Stimulated activated CD4-positive, alpha-beta T cell treated with anti-CD3 and anti-CD28 coated beads, Interleukin-2, amount 100 ng/mL, for 48 hours (primary cell): ENCODE measurements at places on chromosomes 16 and 17.

- no peak for DNase-seq
These were observed 111.1 kb upstream of the HAS3 start for GRCh38 chr16:68994324-68994723.

- DNase-seq = no peak
These were observed 72.2 kb downstream of the RMI2 start for GRCh38 chr16:11417487-11417886.

- DNase-seq = no peak
These were observed 52.5 kb upstream of the ENPP7 start for GRCh38 chr17:79678091-79678735.

- DNase-seq = no peak
These were observed 34.9 kb downstream of the NSRP1 start for GRCh38 chr17:30151471-30151870.

DNA sequence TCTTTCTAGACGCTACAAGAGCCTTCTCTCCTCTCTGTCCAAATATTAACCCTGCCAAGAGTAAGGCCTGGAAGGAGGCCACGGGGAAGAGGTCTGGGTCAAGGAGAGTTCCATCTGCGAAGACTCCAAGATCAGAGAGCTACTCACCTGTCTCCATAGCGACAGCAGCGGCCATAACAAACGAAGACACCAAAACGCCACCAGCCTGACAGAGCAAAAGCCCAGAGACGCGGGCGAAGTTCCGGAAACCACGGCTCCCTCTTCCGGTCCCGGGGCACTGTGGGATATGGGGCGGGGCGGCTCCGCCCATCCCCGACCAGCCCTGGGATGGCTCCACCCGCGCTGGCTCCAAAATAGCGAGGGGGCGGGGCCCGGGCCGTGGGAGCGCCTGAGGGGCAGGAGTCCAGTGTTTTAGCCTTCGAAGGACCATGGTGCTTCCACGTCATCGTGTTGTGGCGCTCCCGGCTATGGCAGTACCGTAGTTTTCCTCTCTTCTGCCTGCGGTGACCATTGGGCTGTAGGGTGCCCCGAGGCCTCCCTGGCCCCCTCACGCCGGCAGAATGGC is at the start of the genes C17orf100 and MED31:
Gene C17orf100 (plus strand): TSS at position 409 of the 565 bp plus-strand sequence. CDS start 152 bp downstream, at position 561.
Gene MED31 (minus strand): TSS at position 252 of the 565 bp plus-strand sequence. CDS start 77 bp downstream, at position 175.
- peak; percentile 92 for DNase-seq

- DNase-seq = no peak
These were observed 4.7 kb upstream of the ZNHIT3 start for GRCh38 chr17:36481829-36482228.

DNA sequence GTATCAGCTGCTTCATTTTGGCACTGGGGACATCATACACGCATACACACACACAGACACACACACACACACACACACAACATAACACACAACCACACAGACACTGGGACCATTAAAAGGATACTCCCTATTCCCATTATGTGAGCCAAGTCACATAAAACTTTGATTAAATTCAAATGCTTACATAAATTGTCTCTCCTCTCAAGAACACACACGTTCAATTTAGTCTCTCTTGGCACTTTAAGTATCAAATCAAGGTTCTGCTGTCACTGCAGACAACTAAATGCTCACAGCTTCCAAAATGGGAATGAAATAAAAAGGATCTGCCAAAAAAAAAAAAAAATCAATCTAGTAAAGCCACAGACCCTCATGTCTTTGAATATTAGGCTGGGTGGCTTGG is 184.9 kb downstream of the RBFOX1 start:
- no peak for DNase-seq

- DNase-seq = no peak
These were observed 287.4 kb downstream of the SLC39A11 start for GRCh38 chr17:72804949-72805707.

- no peak for DNase-seq
These were observed 5.8 kb downstream of the PMFBP1 start for GRCh38 chr16:72166151-72166550.

- no peak for DNase-seq
These were observed 21.9 kb upstream of the SSTR2 start for GRCh38 chr17:73142872-73143381.

DNA sequence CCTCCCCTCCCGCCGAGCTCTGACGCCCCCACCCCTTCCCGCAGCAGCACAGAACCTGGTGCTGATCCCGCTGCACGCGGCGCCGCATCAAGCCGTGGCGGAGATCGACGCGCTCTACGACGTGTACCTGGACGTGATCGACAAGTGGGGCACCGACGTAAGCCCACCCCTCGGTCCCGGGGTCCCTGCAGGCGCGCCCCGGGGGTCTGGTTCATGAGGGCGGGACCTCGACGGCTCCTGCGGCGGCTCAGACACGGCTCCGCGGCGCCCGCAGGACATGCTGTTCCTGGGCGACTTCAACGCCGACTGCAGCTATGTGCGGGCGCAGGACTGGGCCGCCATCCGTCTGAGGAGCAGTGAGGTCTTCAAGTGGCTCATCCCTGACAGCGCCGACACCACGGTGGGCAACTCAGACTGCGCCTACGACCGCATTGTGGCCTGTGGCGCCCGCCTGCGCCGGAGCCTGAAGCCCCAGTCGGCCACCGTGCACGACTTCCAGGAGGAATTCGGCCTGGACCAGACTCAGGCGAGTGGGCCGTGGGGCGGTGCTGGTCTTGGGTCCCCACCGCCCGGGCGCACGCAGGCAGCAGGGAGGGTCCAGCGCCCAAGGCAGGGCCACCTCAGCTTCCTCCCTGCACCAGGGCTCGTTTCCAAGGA is 1.4 kb downstream of the DNASE1L2 start:
- DNase-seq = no peak

DNA sequence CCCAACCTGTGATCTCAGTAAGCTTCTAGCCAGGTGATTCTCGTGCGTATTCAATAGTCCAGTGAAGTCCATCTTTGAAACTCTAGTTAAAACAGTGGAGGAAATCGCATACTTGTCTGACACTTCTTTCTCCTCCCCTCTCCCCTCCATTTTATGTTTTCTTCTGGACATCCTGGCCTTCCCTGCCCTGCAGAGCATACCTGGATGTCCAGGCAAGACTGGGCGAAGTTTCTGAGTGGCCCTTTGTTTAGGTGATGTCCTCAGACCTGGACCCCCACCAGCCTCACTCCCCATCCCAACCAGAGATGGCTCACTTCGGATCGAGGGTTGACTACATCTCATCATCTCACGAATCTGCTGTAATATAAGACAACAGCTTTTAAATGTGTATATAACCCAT is 65.7 kb downstream of the CCDC182 start:
- DNase-seq = no peak

GRCh38 chr16:65034915-65035314 is 86.9 kb downstream of the CDH11 start:
- no peak for DNase-seq

DNA sequence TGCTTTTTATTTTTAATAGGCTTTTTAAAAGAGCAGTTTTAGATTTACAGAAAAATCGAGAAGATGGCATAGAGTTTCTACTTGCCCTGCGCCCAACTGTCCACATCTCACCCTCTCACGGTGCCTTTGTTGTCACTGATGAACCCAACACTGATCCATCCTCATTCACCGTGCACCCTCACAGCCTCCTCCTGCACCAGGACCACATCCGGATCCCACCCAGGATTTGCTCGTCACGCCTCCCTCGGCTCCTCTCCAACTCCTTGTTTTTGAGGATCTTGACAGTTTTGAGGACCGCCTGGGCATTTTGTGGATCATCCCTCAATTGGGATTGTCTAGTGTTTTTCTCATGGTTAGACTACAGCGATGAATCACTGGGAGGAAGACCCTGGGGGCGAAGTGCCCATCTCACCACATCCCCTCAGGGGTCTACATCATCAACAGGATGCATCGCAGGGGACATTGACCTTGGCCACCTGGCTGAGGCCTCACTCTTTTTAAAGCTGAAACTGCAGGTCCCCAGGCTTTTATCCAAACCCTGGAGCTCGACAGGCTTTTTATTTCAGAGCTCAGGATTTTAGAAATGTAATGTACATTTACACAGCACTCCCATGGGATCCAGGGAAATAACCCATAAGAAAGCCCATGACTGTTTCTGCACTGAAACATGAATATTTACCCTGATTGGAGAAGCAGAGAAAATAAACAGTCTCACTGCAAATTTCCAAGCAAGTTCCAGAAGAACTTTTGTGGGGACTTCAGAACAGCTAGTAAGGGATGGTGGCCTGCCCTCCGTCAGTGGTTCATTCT is 71.8 kb upstream of the ZNF469 start:
- no peak for DNase-seq

GRCh38 chr17:32936186-32936893 is 8.4 kb downstream of the TMEM98 start:
- no peak for DNase-seq

DNA sequence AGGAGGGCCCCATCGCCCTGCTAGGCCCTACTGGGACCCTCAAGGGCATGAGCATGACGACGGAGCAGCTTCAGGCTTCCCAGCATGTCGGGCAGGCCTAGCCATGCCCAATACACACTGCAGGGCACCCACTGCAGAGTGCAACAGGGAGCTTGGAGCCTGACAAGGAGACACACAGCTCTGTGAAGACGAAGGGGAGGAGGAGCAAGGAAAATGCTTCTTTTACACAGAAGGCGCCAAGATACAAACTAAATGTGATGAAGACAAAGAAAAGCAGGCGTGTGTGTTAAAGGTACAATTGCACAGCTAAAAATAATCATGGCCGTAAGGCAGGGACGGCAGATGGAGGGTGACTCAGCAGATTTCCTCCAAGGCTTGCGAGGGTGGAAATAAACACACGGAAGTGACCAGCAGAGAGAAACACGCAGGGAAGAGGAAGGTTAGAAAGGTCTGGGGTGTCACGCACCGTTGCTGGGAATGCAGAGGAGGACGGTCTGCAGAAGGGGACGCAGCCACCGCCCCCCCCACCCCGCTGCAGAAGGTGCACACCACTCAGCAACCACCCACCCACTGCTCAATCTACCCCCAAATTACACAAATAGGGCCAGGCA is 108.5 kb downstream of the ZNF778 start:
- DNase-seq = no peak

DNA sequence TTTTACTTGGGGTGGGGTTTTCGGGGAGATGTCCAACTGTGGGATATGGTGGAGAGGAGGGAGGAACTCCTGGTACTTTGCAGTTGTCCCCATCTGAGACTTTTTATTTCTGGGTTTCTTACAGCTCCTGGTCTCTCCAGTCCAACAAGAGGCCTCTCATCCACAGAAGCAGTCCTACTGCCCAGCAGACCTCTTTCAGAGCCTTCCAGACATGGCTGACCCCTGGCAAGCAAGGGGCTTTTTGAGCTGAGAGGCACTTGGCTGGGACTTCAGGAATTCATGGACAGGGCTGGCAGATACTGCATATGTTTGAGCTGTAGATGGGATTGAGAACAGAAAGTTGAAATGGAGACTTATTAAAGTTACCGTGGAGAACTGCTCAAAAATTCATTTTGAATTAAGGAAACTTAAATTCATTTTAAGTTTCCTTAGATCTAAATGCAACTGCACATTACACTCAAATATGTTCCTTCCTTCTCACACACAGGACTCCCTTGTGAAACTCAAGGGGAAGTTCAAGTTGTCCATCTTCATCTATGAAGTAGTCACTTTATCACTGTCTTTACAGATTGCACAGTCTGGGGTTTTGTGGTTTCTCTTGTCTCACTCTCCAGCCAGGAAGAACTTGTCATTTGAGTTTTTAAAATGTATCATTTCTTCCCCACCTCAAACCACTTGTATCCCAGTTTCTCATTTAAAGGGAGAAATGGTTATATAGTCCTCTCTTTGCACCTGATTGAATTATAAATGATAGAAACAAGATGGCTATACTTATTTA is 1.1 kb downstream of the LASP1NB start:
- no peak for DNase-seq

GRCh38 chr17:18971801-18972200 is 19.8 kb downstream of the SLC5A10 start:
- DNase-seq = no peak

DNA sequence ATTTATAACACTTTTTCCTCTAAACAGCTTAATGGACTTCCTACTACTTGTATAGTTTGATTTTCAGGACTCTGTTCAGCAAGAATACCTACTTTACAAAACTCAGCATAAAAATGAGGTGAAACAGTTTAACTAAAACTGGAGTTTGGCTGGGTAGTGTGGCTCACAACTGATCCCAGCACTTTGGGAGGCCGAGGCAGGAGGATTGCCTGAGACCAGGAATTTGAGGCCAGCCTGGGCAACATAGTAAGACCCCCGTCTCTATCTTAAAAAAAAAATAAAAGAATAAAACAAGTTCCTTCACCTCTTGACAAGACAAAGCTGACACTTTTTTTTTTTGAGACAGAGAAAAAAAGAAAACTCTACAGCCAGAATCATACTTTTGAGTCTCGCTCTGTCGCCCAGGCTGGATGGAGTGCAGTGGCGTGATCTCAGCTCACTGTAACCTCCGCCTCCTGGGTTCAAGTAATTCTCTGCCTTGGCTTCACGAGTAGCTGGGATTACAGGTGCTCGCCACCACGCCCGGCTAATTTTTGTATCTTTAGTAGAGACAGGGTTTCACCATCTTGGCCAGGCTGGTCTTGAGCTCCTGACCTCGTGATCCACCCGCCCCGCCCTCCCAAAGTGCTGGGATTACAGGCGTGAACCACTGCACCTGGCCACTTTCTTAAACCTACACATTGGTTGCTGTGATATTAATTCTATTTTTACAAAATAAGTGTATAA is 2.6 kb downstream of the PDF start:
- DNase-seq = no peak

DNA sequence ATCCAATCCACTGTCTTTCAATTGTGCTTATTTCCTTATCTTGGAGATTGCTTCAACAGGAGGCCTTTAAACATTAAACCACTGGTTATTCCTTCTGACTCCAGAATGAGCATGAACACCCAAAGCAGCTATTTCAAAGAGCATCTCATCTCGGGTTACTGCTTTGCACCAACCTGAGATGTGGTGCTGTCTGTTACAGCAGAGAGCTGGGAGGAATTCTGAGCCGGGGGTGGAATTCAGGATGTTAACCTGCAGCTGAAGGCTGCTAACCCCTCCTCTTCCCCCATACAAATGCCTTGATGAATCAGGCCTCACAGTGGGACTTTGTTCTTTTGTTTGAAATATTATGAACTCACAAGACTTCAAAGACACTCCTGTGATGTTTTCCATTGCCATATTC is 113.1 kb downstream of the SHISA9 start:
- no peak for DNase-seq

DNA sequence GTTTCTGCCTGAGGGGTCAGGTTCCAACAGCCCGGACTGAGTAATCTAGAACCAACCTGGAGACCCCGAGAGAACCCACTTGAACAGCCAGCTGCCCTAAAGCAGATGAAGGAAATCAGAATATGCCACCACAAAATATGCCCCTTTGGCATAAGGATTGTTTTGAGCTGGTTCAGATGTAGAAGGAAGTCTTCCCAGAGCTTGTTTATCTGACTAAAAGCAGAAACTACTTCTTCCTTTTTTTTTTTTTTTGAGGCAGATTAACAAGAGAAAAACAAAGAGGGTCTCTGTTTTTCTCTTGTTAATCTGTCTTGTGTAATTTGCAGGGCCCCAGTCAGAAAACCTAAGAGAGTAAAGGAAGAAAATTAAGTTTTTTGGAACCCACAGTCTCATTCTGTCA is 53.0 kb downstream of the PECAM1 start:
- DNase-seq = no peak

- no peak for DNase-seq
These were observed 26.9 kb downstream of the NSMCE1 start for GRCh38 chr16:27241658-27242057.
